Activated naive CD4-positive, alpha-beta T cell treated with anti-CD3 and anti-CD28 coated beads for 36 hours (primary cell): ENCODE measurements at places on chromosomes 2 and 18. TPM values are rescaled to one million over a fixed set of nuclear protein-coding genes. Genes with fewer than 3 reads are reported as not detected.

GRCh38 chr2:40751981-40752380 is 300.1 kb upstream of the SLC8A1 start:
- H3K27me3 ChIP-seq, result no peaks in the 10 kb centered on the region
- no peak overlapping the region for H3K27ac ChIP-seq

The IFT172 gene
- 12.7 TPM for total RNA-seq

The ST8SIA3 gene
- not detected for total RNA-seq

DNA sequence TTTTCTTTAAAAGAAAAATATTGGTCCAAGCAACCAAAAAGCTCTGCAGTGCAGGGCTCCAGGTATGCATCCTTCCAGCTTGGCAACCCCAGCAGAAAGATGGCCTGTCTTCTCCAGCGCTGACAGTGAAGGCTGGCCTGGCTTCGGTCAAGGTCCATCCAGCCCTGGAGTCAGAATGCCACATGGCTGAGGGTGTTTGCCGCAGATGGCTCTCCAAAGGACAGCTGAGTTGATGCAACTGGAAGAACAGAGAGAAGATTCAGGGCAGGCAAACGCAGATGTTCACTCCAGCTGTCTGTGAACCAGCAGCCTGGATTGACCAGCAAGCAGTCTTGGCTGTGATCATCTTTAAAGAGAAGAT is 51.4 kb downstream of the MARCO start:
- no peaks in the 10 kb centered on the region for H3K36me3 ChIP-seq
- H3K4me1 ChIP-seq, result no peaks in the 10 kb centered on the region
- H3K4me3 ChIP-seq, result no peak overlapping the region
- H3K27me3 ChIP-seq, result peaks cover 2% of the 10 kb centered on the region

The SLC11A1 gene
- total RNA-seq, result not detected

DNA sequence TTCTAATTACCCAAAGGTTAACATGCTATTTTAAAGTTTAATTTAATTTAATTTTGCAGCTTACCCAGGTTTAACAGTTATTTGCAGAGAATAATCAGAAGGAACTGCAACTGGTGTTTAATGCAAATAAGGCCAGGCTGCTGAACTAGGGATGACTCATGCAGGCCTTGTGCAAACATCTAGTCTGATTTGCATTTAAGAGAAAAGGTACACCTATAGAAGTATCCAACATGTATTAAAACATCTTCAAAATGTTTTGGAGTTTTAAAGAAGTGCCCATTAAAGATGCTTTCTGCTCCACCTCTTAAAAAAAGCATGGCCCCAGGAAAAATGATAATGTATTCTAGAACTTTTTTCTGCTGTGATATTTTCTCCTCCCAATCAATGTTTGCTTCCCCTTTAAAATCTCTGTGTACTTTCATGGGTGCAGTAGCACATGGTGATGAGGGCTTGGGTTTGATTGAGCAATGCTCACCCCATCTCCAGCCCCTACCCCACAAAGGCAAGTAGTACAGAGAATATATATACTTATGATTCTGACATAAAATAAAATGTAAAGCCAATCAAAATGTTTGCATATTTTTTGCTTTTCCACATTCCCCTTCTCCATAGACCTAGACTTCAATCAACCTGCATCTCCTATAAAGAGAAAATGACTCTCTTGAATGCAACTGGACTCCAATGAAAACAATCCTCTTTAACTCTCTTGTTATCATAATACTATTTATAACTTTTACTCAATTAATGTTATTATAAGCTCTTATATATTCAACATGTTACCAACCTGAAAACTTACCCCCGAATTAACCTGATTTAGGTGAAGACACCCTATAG is 54.1 kb downstream of the ATP8B1 start:
- no peaks in the 10 kb centered on the region for H3K36me3 ChIP-seq
- H3K27me3 ChIP-seq, result no peaks in the 10 kb centered on the region
- peaks cover 3% of the 10 kb centered on the region for H3K4me1 ChIP-seq

The LOXHD1 gene
- total RNA-seq, result 0.05 TPM

- peaks cover 38% of the 10 kb centered on the region for H3K4me1 ChIP-seq
- H3K27me3 ChIP-seq, result no peaks in the 10 kb centered on the region
- no peak for DNase-seq
- peaks cover 7% of the 10 kb centered on the region for H3K36me3 ChIP-seq
- peak overlapping the region; percentile 95 for H3K27ac ChIP-seq
These were observed 371 bp upstream of the LCLAT1 start for GRCh38 chr2:30446602-30447148.

DNA sequence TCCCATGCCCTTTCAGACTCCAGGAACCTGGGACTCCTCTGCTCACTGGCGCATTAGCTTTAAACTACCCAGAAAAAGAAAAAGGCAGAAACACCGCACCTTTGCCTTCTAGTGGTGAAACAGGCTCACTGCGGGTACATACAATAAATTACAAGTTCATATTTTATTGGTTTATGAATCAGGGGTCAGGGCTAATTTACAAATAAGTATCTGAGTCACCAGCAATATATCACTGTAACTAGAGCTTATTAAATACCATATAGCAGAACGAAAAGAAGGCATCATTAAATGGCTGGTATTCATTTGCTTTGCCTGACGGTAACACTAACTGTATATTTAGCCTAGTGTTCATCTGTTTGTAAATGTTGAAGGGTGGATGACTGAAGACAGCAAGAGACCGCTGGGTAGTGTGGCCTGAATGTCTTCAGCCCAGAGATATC is 26.9 kb upstream of the DTNB start:
- no peaks in the 10 kb centered on the region for H3K36me3 ChIP-seq
- no peaks in the 10 kb centered on the region for H3K4me1 ChIP-seq
- H3K4me3 ChIP-seq, result no peak overlapping the region
- H3K27ac ChIP-seq, result no peak overlapping the region
- peak; percentile 53 for DNase-seq

The MEP1B gene
- total RNA-seq, result not detected

The TSPYL6 gene
- total RNA-seq, result not detected

The DNAJC5G gene
- total RNA-seq, result not detected

- H3K4me3 ChIP-seq, result peak overlapping the region; percentile 11
- H3K27me3 ChIP-seq, result no peaks in the 10 kb centered on the region
- peak overlapping the region; percentile 95 for H3K27ac ChIP-seq
- peaks cover 59% of the 10 kb centered on the region for H3K4me1 ChIP-seq
- H3K36me3 ChIP-seq, result no peaks in the 10 kb centered on the region
- no peak for DNase-seq
These were observed 4.4 kb upstream of the ATG16L1 start for GRCh38 chr2:233247116-233247515.

DNA sequence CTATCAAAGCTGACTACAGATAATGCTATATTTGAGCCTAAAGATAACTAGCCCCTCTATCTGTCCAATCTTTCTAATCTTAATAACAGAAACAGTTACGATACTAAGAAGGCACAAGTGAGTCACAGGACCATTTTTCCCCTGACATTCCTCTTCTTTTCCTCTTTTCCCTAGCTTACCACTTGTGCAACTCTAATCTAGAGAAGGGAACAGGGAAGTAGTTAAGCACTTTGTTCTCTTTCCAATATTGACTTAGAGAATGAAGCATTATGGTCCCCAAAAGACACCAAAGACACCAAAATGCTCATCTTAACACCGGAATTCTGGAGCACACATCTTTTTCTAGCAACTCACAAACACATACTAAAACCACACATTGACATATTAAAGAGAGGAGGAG is 1.8 kb downstream of the PDE11A start:
- no peak overlapping the region for H3K27ac ChIP-seq
- DNase-seq, result no peak
- peaks cover 45% of the 10 kb centered on the region for H3K27me3 ChIP-seq
- no peak overlapping the region for H3K4me3 ChIP-seq
- peaks cover 10% of the 10 kb centered on the region for H3K4me1 ChIP-seq

- H3K4me1 ChIP-seq, result peaks cover 6% of the 10 kb centered on the region
- no peak overlapping the region for H3K27ac ChIP-seq
- DNase-seq, result no peak
- no peaks in the 10 kb centered on the region for H3K27me3 ChIP-seq
These were observed 18.7 kb downstream of the RBBP8 start for GRCh38 chr18:22951823-22952222.

The NETO1 gene
- total RNA-seq, result not detected

DNA sequence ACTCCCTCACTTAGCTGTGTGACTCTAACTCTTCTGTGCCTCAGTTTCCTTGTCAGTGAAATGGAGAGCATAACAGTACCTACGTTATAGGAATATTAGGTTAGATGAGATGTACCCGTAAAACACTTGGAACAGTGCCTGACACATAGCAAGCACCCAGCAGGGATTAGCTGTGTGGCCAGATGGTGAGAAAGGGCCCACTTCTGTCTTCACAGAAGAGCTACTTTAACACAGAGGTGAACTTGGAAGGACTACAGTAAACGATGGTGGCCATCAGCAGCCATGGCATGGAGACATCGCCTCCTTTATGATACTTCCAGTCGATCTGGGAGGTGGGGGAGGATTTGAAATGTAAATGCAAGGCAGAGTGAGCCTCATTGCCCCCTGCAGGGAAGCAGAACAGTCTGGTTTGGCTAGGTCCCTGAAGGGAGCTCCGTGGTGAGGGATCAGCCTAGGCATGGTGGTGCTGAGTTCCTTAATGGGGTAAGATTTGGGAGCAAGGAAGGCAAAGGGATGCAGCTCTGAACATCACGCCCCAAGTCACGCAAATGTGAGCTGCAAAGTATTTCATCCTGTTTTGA is 101.7 kb upstream of the ALPP start:
- H3K27me3 ChIP-seq, result no peaks in the 10 kb centered on the region
- no peak for DNase-seq
- H3K36me3 ChIP-seq, result peaks cover 26% of the 10 kb centered on the region
- peaks cover 2% of the 10 kb centered on the region for H3K4me1 ChIP-seq
- H3K4me3 ChIP-seq, result no peak overlapping the region

The LBX2 gene
- total RNA-seq, result 0.31 TPM

The AQP12A gene
- not detected for total RNA-seq

The ICA1L gene
- 5.1 TPM for total RNA-seq

DNA sequence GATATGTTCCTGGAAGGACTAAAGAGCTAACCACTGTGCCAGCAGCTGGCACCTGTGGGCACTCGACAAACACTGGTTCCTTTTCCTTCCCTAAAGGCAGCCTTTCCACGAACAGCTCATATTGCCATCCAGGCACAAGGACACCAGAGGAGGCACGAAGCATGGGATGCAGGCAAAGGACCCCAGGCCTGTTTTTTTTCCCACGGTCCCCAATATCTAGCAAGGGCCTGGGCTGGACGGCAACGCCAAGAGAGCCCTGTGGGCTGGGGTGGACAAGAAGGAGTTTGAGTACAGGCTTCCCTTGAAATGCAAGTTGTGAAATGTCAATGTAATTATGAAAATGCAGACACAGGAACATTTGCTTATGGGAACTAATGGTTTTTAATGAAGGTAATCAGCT is 135.9 kb downstream of the CYP26B1 start:
- no peaks in the 10 kb centered on the region for H3K36me3 ChIP-seq
- peaks cover 2% of the 10 kb centered on the region for H3K27me3 ChIP-seq
- DNase-seq, result no peak
- H3K4me1 ChIP-seq, result no peaks in the 10 kb centered on the region

The REG1A gene
- total RNA-seq, result not detected

The LINC00305 gene
- total RNA-seq, result not detected

The GPBAR1 gene
- total RNA-seq, result not detected

DNA sequence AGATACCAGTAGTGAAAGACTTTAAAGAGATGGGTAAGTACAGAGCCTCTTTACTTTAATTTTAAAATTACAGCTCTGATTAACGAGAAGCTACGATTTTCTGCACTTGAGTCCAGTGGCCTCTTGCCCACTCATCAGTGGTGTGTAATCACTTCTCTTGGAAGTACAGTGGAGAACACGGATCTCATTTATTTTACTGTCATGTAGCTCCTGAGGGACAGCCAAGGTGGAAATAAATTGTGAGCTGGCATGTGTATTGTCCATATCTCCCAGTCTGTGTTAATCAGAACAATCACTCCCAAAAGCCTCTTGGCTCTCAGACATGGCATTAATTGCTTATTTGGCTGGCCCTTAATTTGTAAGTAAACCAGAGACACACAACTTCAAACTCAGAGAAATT is 69.4 kb downstream of the LOXHD1 start:
- H3K4me3 ChIP-seq, result no peak overlapping the region
- no peak for DNase-seq
- no peak overlapping the region for H3K27ac ChIP-seq
- no peaks in the 10 kb centered on the region for H3K36me3 ChIP-seq
- peaks cover 8% of the 10 kb centered on the region for H3K27me3 ChIP-seq
- no peaks in the 10 kb centered on the region for H3K4me1 ChIP-seq

GRCh38 chr2:164145093-164145987 is 409.5 kb upstream of the FIGN start:
- DNase-seq, result no peak
- H3K4me3 ChIP-seq, result no peak overlapping the region
- H3K36me3 ChIP-seq, result no peaks in the 10 kb centered on the region
